ENCODE measurements at places on chromosomes 7 and 10. TPM values are rescaled to one million over a fixed set of nuclear protein-coding genes. Genes with fewer than 3 reads are reported as not detected.
A peak's percentile ranks its signal among the peaks of the same experiment; 100 is the strongest.

Gene MAPK8
- total RNA-seq = 42.3 TPM

Gene LSM8
- total RNA-seq = 28.3 TPM

- no peaks in the 10 kb centered on the region for H3K4me1 ChIP-seq
- H3K27ac ChIP-seq = no peak overlapping the region
- H3K27me3 ChIP-seq = no peaks in the 10 kb centered on the region
- no peaks in the 10 kb centered on the region for H3K36me3 ChIP-seq
These were observed 20.3 kb upstream of the PANK1 start for GRCh38 chr10:89665302-89665701.

DNA sequence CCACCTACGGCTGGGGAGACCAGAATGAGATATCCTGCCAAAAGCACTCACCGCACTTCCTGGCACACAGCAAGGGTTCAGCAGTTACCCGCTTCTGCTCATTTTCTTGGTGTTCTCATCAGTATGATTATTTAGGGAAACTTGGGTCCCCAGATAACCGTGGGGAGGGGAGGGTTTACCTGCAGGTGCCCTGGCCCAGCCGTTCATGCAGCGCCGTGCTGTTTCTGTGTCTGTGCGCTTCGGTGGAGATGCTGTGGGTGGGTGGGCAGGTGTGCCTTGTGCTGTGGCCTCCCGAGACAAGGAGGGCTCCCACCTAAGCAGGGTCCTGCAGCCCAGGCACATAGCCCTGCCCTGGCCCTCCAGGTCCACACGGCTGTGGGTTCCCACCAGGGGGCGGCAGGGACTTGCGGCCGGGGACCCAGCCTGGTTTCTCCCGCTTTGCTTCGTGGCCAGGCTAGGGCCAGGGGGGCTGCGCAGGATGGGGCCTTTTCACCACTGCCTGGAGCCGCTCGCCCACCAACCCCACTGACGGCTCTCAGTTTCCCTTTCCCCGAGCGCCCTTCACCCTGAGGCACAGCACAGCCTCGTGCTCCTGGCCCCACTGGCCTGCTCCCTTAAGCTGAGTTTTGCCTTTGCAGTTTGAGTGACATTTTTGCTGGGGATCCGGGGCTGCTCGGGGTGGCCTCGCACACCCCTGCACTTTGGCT is 78.5 kb downstream of the LHPP start:
- H3K4me3 ChIP-seq = no peak overlapping the region
- DNase-seq = peak; percentile 74
- no peaks in the 10 kb centered on the region for H3K4me1 ChIP-seq

- H3K27ac ChIP-seq = no peak overlapping the region
- H3K27me3 ChIP-seq = no peaks in the 10 kb centered on the region
- no peak overlapping the region for H3K4me3 ChIP-seq
- peaks cover 32% of the 10 kb centered on the region for H3K36me3 ChIP-seq
- peaks cover 10% of the 10 kb centered on the region for H3K4me1 ChIP-seq
These were observed 1.3 kb downstream of the PGAM2 start for GRCh38 chr7:44063894-44064651.

Gene ANXA11
- 287 TPM for total RNA-seq

Gene PIP
- not detected for total RNA-seq

DNA sequence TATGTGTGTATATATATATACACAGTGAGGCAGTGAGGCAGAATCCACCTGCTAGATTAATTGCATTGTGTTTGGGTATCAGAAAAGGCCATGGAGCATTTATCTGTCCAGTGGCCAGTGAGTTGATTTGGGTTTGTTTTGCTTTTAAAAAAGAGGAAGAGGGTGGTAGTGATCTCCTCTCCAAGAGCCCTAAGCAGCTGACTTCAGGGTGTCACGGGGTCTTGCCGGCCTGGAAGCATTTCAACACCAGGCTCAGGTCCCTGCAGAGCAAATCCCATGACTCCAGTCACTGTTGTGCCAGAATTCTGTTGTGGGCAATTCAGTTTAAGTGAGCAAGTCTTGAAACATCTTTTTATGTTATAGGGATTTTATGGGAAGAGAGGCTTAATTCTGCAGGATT is 30.6 kb upstream of the GPNMB start:
- peak overlapping the region; percentile 24 for H3K27ac ChIP-seq
- no peak overlapping the region for H3K4me3 ChIP-seq
- peak; percentile 77 for DNase-seq
- no peaks in the 10 kb centered on the region for H3K36me3 ChIP-seq
- no peaks in the 10 kb centered on the region for H3K4me1 ChIP-seq

Measured in upper lobe of right lung (tissue), 1 donor.